ENCODE measurements at places on chromosomes 12 and 14.

- DNase-seq: no peak
Observed at GRCh38 chr14:38866461-38866860, 236.6 kb downstream of the SEC23A start.

GRCh38 chr12:52156757-52157565, 34.9 kb downstream of the KRT80 start:
- DNase-seq: no peak

GRCh38 chr12:6228535-6229223, 28.5 kb downstream of the CD9 start:
- DNase-seq: no peak

DNA sequence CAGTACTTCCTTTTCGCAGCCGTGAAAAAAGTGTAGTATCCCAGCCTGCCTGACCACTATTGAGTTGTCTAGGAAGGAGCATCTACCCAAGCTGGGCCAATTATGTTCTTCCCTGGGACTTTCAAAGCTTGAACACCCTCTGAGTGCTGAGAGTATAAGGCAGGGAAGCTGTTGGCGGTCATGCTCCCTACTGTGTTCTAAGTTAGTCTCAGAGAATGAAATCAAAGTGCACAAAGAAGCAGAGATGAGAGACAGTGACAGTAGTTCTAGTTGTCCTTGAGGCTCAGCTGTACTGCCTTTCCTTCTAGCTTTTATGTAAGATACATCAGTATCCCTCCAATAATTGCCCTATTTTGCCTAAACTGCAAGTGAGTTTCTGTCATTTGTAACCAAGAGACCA, 427.1 kb upstream of the SEL1L start:
- DNase-seq: no peak
